G401 (cell line): ENCODE measurements at places on chromosomes 4 and X. TPM values are rescaled to one million over a fixed set of nuclear protein-coding genes. Genes with fewer than 3 reads are reported as not detected.

Gene ZNF157
- total RNA-seq, result 0.25 and 0.44 TPM in 2 replicates

Gene CDKL5
- total RNA-seq, result not detected in 2 replicates

Gene HSFX2
- total RNA-seq, result not detected in 2 replicates

Gene BCLAF3
- 2.8 and 4.1 TPM in 2 replicates for total RNA-seq

Gene AGTR2
- total RNA-seq, result not detected in 2 replicates

- no peak for DNase-seq
These were observed 36.4 kb upstream of the UGT2B4 start for GRCh38 chr4:69532125-69532524.

- DNase-seq, result no peak
These were observed 30.8 kb upstream of the TBL1X start for GRCh38 chrX:9434051-9434550.

GRCh38 chr4:148289740-148290139, 152.5 kb downstream of the NR3C2 start:
- DNase-seq, result no peak

DNA sequence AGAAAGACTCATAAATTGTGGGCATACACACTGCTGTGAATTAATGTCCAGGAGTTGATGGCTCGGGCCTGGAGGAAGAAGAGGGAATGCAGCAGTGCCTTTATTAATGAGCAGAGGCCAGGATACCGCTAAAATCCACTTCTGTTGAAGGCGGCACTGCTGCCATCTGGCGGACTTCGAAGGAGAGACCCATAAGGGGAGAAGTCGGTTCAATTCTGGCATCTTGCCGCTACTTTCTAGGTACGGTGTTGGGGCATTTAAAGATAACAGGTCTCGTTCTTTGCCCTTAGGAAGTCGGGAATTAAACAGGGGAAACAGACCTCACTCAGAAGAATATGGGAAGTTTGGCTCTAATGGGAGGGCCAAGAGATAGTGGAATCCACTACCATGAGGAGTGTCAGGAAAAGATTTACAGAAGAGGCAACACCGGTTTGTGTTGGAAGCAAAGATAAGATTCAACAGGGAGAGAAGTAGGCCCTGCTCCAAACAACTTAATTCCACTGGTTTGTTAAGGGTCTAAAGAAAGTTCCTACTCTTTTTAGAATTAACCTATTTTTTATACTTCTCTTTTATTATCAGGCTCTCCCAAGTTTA, 133.6 kb upstream of the GIMD1 start:
- peak; percentile 25 for DNase-seq

- DNase-seq, result no peak
These were observed 251.5 kb downstream of the RASL11B start for GRCh38 chr4:53113431-53114225.

DNA sequence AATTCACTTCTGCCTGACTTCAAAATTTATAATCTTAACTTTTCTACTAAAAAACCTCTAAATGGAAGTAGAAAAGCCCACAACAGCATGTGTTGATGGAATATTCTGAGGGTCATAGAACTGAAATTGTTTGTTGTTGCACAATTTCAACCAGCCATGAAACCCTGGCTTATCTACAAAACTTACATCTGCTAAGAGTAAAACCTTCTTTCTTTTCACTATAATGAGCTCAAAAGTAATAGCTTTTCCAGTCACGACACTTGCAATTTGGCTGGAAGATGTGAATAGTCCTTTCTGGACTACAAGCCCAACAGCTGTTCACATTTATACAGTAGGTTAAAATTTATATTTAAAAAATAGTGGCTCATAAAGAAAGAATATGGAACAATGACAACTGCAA, 250.0 kb downstream of the GPAT3 start:
- DNase-seq, result no peak

DNA sequence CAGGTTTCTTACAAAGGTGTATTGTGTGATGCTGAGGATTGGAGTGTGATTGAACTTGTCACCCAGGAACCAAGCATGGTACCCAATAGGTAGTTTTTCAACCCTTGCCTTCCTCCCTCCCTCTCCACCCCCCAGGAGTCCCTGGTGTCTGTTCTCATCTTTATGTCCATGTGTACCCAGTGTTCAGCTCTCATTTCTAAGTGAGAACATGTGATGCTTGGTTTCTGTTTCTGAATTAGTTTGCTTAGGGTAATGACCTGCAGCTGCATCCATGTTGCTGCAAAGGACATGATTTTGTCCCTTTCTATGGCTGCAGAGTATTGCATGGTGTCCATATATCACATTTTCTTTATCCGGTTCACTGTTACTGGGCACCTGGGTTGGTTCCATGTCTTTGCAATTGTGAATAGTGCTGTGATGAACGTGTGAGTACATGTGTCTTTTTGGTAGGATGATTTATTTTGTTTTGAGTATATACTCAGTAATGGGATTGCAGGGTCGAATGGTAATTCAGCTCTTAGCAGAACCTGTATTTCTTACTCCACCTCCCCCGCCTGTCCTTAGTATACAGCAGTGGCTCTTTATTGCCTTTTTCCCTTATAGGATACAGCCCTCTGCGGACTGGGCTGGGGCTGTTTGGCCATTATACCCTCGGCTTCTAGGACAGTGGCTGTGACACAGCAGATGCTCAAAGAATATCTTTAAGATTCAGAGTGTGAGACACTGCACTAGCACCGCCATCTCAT, 145.4 kb downstream of the PTTG2 start:
- no peak for DNase-seq

- no peak for DNase-seq
These were observed 5.3 kb upstream of the OTC start for GRCh38 chrX:38347136-38347535.
